ENCODE measurements at places on chromosomes 4 and X. TPM values are rescaled to one million over a fixed set of nuclear protein-coding genes. Genes with fewer than 3 reads are reported as not detected.

Gene NUDT6
- total RNA-seq = 13.7 TPM

Gene GPR34
- total RNA-seq = not detected

Gene RGN
- total RNA-seq = not detected

Gene BANK1
- total RNA-seq = not detected
